ELF-1 (cell line): ENCODE measurements at places on chromosomes 7 and 10.
A peak's percentile ranks its signal among the peaks of the same experiment; 100 is the strongest.

DNA sequence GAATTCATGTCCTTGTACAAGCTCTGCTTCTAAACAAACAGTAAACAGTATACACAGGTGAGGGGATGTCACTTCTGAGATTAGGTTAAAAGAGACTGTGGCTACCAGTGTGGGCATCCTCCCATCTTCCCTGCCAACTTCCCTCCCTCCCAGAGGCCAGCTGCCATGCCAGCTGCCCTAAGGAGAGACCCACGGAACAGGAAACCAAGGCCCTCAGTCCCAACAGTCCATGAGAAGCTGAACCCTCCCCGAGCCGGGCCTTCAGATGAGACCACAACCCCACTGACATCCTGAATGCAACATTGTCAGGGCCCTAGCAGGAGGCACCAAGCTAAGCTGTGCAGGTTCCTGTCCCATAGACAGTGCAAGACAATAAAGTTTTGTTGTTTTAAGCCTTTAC is 106.1 kb downstream of the CTBP2 start:
- no peak for DNase-seq

GRCh38 chr10:78905015-78905956 is 163.5 kb upstream of the ZMIZ1 start:
- DNase-seq = peak; percentile 0

- no peak for DNase-seq
Measured at GRCh38 chr10:98901441-98902110, 334.1 kb downstream of the HPSE2 start.

- DNase-seq = peak; percentile 4
Measured at GRCh38 chr10:72449941-72450441, 95.3 kb upstream of the DNAJB12 start.

- no peak for DNase-seq
Measured at GRCh38 chr7:24970676-24971075, 9.3 kb downstream of the OSBPL3 start.

GRCh38 chr10:72513910-72514309 is 112.0 kb downstream of the MICU1 start:
- no peak for DNase-seq
